ENCODE measurements at places on chromosomes 7 and 10.
A peak's percentile ranks its signal among the peaks of the same experiment; 100 is the strongest.

DNA sequence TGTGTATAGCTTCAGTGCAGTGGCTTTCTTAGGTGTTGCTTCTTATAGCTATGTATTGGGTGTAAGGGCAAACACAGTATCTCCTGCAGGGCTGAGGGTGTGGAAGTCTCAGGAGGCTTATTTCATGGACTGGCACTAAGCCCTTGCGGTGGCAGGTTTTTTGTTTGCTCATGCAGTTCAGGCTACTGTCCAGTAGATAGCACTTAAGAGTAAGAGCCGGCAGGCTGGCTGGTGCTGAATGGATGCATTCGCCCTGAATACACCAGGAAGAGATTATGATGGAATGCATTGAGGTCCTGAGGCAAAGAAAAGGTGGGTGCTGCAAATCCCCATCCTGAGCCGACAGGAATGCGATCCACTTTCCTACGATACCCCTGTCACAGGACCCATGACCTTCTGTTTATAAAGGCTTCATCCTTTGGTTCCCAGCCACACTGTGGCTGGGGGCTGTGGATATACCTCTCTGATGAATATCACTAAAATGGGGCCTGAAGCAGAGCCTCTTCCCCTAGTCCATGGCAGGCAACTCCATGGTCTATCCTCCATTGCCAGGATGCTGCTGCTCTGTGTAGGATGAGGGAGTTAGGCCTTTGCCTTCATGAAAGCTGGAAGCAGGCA lies 44.9 kb downstream of the ANXA8 start:
- H3K27me3 ChIP-seq, result peaks cover 16% of the 10 kb centered on the region
- DNase-seq, result no peak
- no peak overlapping the region for H3K4me3 ChIP-seq
- no peaks in the 10 kb centered on the region for H3K4me1 ChIP-seq
- no peak overlapping the region for H3K27ac ChIP-seq

DNA sequence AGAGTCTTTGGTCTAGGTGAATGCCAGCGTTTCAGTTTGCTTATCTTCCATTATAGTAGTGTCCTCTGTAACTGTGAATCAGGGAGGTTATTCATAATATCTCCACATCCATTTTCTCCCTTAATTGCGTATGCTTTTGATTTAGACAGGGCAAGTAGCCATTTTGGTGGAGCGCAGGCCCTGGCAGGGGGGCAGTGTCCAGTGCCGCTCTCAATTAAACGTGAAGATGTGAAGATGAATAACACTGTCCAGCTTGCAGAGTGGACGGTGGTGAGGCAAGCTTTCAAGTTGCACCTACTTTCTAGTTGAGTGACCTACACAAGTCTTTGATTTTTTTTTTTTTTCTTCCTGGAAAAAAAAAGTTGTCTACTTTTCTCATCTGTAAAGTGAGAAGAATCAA lies 4.5 kb downstream of the TSPAN14 start:
- DNase-seq, result no peak
- peaks cover 69% of the 10 kb centered on the region for H3K4me1 ChIP-seq
- H3K4me3 ChIP-seq, result peak overlapping the region; percentile 44
- H3K36me3 ChIP-seq, result peaks cover 2% of the 10 kb centered on the region

DNA sequence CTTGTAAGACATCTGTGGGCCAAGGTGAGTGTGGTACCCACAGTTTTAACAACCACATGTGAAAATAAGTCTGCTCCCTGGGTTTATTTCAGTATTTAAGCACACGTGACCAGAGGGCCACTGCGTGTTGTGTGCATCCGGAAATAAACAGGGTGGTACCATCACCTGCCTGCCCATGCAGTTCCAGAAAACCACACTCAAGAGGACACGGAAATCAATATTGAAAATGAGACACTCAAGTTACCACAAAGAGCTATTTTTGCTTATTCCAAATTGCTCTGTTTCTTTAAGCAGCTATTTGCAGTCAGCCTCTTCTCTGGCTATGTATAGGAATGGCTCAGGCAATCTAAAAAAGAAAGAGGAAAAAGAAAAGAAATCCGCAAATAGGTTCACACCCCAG lies 71.8 kb upstream of the LOXL4 start:
- no peaks in the 10 kb centered on the region for H3K36me3 ChIP-seq
- H3K4me1 ChIP-seq, result no peaks in the 10 kb centered on the region
- H3K27ac ChIP-seq, result no peak overlapping the region
- DNase-seq, result no peak
- H3K27me3 ChIP-seq, result peaks cover 13% of the 10 kb centered on the region

DNA sequence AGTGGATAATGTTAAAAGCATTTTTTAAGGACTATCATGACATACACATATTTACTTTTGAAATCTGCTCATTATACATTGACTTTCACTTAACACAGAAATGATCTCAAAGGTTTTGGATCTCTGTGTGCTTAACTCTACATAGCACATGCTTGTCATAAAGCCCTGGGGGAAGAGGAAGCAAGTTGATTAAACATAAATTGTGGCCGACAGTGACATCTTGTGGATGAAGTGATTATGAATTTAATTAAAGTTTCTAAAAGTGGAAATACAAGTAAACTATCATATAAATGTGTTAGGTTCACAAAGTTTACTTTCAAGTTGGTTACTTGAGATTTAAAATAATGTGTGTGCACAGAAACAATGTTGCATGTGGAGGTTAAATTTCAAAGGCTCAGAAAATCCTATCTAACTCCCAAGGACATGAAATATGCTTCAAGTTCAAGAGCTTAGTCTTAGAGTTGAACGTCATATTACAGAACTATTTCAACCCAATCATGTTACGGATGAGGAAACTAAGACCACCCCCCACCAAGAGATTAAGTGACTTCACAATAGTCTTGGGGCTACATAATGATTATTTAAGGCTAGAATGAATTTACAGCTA lies 1247.8 kb downstream of the GATA3 start:
- H3K27me3 ChIP-seq, result peaks cover 46% of the 10 kb centered on the region
- DNase-seq, result no peak
- H3K36me3 ChIP-seq, result no peaks in the 10 kb centered on the region
- no peak overlapping the region for H3K4me3 ChIP-seq

All from progenitor cell of endocrine pancreas (in vitro differentiated cells).